ENCODE measurements at places on chromosomes 1 and 21.

- H3K4me3 ChIP-seq, result no peak overlapping the region
- H3K27me3 ChIP-seq, result no peaks in the 10 kb centered on the region
- H3K36me3 ChIP-seq, result no peaks in the 10 kb centered on the region
- peaks cover 4% of the 10 kb centered on the region for H3K4me1 ChIP-seq
Observed at GRCh38 chr1:86394416-86394815, 1.7 kb downstream of the ODF2L start.

DNA sequence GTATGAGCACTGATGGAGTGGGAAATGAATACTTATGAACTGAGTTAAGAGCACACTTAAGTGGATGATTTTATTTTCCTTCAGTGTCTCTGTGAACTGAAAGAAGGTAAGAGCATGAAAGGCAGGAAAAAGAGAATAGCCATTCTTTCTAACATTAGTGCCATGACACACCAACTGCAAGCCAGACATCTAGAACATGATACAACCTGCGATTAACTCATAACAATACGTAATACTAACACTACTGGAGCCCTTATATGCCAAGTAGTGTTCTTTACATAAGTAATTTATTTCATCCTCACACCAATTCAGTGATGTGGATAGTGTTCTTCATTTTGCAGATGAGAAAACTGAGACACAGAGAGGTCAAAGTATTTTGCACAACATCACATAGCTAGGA lies 56.7 kb downstream of the PRRX1 start:
- H3K27me3 ChIP-seq, result no peaks in the 10 kb centered on the region
- no peak overlapping the region for H3K4me3 ChIP-seq
- H3K4me1 ChIP-seq, result no peaks in the 10 kb centered on the region
- H3K27ac ChIP-seq, result no peak overlapping the region
- H3K36me3 ChIP-seq, result no peaks in the 10 kb centered on the region

GRCh38 chr1:238451781-238452310 lies 561.1 kb upstream of the ZP4 start:
- H3K27me3 ChIP-seq, result no peaks in the 10 kb centered on the region
- H3K4me1 ChIP-seq, result no peaks in the 10 kb centered on the region
- no peak for DNase-seq
- no peaks in the 10 kb centered on the region for H3K36me3 ChIP-seq

- no peaks in the 10 kb centered on the region for H3K27me3 ChIP-seq
- H3K4me1 ChIP-seq, result no peaks in the 10 kb centered on the region
- no peak overlapping the region for H3K4me3 ChIP-seq
- no peak for DNase-seq
Observed at GRCh38 chr1:97986041-97987005, 65.5 kb upstream of the DPYD start.

DNA sequence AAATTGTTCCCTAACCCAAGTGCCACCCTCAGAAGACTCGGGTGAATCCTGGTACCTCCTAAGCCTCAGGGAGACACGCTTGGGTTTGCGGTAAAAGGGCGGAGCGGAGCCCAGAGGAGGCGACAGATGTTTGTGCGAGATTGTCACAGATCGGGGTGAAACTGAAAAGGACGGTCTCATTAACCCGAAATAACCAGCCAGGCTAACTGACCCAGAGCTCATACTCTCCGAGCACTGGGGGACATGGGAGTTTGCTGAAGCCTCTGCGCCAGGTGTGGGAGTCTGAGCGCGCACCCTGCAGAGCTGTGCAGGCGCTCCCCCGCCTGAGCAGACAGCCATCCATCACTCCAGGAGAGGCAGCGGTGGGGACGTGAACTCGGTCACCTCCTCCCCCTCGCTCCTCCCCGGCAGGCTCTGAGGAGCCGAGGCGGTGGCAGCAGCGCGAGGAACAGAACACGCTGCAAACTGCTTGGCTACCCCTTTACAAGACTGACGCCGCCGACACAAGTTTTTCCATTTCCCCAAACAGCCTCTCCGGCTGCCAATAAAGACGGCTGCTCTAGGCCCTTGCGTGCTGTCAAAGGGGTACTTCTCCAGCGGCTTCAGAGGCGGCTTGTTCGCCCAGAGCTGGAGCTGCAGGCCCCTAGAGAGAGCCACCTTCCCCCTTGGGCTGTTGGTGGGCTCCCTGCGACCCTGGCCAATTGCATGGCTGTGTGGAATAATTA lies 43.5 kb downstream of the RRAGC start:
- no peaks in the 10 kb centered on the region for H3K36me3 ChIP-seq
- peak; percentile 77 for DNase-seq
- H3K4me3 ChIP-seq, result no peak overlapping the region
- H3K27me3 ChIP-seq, result peaks cover 7% of the 10 kb centered on the region
- H3K4me1 ChIP-seq, result 0 out of 2 replicates have a peak, but pooled peaks cover 9% of the 10 kb centered on the region

DNA sequence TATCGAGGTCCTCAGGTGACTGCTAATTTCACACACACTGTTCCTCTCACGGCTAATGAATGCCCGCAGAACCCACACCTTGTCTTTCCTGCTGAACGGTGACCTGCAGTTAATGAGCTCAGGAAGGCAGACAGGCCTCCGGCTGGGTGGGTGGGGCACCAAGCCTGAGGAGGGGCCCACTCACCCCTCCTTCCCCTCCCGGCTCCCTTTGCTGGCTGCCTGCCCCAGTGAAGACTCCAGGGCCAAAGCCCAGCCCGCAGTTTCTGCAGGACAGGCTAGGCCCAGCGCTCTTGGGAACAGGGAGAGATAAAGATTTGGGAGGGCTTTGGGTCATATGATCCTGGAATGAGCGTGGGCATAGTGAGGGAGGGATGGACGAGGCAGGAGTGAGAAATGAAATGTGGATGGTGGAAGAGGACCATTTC lies 26.4 kb downstream of the FOXO6 start:
- no peaks in the 10 kb centered on the region for H3K36me3 ChIP-seq
- peaks cover 24% of the 10 kb centered on the region for H3K27me3 ChIP-seq
- no peak overlapping the region for H3K4me3 ChIP-seq
- H3K4me1 ChIP-seq, result no peaks in the 10 kb centered on the region
- no peak overlapping the region for H3K27ac ChIP-seq

DNA sequence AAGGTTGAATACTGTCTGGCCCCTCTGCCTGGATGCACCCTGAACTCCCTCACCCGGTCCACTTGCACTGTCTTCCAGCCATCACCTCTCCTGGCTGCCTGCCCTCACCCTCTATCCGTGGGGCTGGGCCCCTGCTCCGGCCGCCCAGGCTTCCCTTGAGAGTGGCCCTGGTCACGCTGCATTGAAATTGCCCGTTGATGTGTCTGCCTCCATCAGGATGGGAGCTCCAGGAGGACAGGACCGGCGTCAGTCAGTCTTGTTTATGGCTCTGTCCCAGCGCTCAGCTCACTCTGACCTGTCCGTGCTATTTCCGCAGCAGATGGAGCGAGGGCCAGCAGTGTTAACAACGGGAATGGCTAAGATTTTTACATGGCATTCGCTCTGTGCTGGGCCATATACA lies 34.9 kb downstream of the FOXO6 start:
- H3K4me1 ChIP-seq, result no peaks in the 10 kb centered on the region
- H3K4me3 ChIP-seq, result no peak overlapping the region
- no peak overlapping the region for H3K27ac ChIP-seq
- no peaks in the 10 kb centered on the region for H3K27me3 ChIP-seq
- H3K36me3 ChIP-seq, result no peaks in the 10 kb centered on the region
- DNase-seq, result no peak

DNA sequence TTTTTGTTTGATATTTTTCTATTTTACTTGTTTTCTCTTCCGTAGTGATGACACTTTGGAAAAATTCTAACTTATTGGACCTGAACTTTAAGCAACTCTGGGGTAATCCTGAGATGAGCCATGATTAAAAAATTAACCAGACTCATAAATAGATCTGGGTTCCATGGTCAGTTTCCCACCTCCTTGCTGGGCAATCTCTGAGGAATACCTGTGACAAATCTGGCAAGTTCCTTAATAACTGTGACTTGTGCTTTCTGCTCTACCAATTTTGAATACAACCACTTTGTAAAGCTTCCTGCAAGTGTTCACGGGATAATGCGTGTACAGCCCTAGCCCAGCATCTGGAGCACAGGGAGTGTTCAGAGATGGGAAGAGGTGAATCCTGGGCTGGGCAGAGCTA lies 3.3 kb downstream of the OVGP1 start:
- no peaks in the 10 kb centered on the region for H3K36me3 ChIP-seq
- no peak for DNase-seq
- H3K27ac ChIP-seq, result no peak overlapping the region
- no peaks in the 10 kb centered on the region for H3K27me3 ChIP-seq
- H3K4me3 ChIP-seq, result no peak overlapping the region
- no peaks in the 10 kb centered on the region for H3K4me1 ChIP-seq

DNA sequence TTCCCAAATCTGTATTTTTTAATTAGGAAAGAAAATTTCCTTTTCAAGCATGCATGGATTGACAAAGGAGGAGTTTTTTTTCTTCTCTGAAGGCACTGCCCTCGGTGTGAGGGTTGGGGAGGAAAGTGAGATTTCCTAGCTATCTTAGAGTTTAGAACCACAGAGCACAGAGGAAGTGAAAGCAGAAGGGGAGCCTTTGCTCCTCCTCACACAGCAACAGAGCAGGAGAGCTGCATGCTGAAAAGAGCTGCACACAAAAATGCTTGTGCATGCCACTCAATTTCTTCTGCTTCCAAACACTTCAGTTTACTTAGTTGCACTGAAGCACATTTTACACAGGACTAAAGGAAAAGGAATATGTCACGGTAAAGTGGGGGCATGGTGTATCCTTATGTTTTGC lies 308.1 kb downstream of the GPATCH2 start:
- H3K27me3 ChIP-seq, result no peaks in the 10 kb centered on the region
- no peak overlapping the region for H3K27ac ChIP-seq
- peak; percentile 53 for DNase-seq
- no peak overlapping the region for H3K4me3 ChIP-seq
- H3K4me1 ChIP-seq, result no peaks in the 10 kb centered on the region

DNA sequence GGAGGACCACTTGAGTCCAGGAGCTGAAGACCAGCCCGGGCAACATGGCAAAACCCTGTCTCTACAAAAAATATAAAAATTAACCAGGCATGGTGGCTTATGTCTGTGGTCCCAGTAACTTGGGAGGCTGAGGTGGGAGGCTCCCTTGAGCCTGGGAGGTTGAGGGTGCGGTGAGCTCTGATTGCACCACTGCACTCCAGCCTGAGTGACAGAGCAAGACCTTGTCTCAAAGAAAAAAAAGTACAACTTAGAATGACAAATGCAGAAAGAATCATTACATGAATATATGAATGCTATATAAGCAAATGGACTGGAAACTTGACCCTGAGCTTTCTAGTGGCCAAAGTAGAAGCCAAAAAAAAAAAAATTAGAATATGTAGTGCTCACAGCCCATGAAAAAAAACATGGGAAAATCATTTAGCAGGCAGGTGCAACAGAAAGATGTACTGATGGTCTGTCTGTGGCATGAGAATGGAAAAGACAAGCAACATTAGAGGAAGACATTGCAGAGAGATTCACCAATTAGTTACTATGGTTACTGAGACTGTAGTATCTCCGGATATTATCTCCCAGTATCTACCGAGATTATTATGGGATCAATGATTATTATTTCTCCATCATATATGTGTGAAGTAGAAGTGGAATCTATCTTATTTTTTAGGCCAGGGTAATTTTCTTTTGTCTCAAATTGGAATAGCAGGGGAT lies 19.2 kb downstream of the ELAPOR1 start:
- H3K27me3 ChIP-seq, result no peaks in the 10 kb centered on the region
- DNase-seq, result no peak
- no peak overlapping the region for H3K27ac ChIP-seq

DNA sequence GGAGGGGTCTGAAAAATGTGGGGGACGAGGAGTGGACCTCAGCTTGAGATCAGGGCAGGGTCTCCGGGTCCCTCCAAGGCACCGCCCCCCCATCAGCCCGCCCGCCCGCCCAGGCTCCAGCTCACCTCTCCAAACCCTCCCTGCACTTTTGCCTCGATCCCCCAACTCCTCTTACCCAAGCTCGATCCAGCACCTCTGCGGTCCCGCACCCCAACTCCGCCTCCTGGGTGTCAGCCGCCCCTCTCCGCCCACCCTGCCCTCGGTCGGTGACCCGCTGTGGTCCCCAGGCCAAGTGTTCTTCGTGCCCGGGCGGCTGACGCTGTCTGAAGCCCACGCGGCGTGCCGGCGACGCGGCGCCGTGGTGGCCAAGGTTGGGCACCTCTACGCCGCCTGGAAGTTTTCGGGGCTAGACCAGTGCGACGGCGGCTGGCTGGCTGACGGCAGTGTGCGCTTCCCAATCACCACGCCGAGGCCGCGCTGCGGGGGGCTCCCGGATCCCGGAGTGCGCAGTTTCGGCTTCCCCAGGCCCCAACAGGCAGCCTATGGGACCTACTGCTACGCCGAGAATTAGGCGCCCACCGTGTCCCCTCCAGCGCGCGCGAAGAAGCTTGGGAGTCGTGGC lies 5.7 kb downstream of the HAPLN2 start:
- H3K4me3 ChIP-seq, result peak overlapping the region; percentile 47
- peaks cover 76% of the 10 kb centered on the region for H3K27me3 ChIP-seq
- no peaks in the 10 kb centered on the region for H3K36me3 ChIP-seq
- DNase-seq, result no peak

GRCh38 chr1:172215006-172215405 lies 205.5 kb upstream of the C1orf105 start:
- no peak for DNase-seq
- H3K27ac ChIP-seq, result no peak overlapping the region
- no peaks in the 10 kb centered on the region for H3K4me1 ChIP-seq
- H3K36me3 ChIP-seq, result no peaks in the 10 kb centered on the region
- no peaks in the 10 kb centered on the region for H3K27me3 ChIP-seq
- no peak overlapping the region for H3K4me3 ChIP-seq

- no peaks in the 10 kb centered on the region for H3K36me3 ChIP-seq
- no peak for DNase-seq
- H3K4me1 ChIP-seq, result no peaks in the 10 kb centered on the region
- no peak overlapping the region for H3K4me3 ChIP-seq
- H3K27me3 ChIP-seq, result no peaks in the 10 kb centered on the region
- no peak overlapping the region for H3K27ac ChIP-seq
Observed at GRCh38 chr21:38293765-38294164, 37.0 kb downstream of the KCNJ15 start.

GRCh38 chr1:17923666-17924065 lies 168.5 kb downstream of the ACTL8 start:
- H3K27me3 ChIP-seq, result peaks cover 49% of the 10 kb centered on the region
- no peak for DNase-seq
- no peak overlapping the region for H3K4me3 ChIP-seq
- H3K4me1 ChIP-seq, result no peaks in the 10 kb centered on the region
- no peak overlapping the region for H3K27ac ChIP-seq

- peaks cover 10% of the 10 kb centered on the region for H3K4me1 ChIP-seq
- H3K4me3 ChIP-seq, result no peak overlapping the region
- H3K27me3 ChIP-seq, result no peaks in the 10 kb centered on the region
Observed at GRCh38 chr1:38500891-38501290, 358.7 kb downstream of the RRAGC start.

- DNase-seq, result peak; percentile 82
- no peaks in the 10 kb centered on the region for H3K36me3 ChIP-seq
- H3K4me1 ChIP-seq, result peaks cover 23% of the 10 kb centered on the region
- H3K27ac ChIP-seq, result no peak overlapping the region
Observed at GRCh38 chr21:45644041-45644906, 749 bp downstream of the PCBP3 start.

Measured in MM.1S (cell line).